GM04504 (cell line): ENCODE measurements at places on chromosomes 1 and 21.

DNA sequence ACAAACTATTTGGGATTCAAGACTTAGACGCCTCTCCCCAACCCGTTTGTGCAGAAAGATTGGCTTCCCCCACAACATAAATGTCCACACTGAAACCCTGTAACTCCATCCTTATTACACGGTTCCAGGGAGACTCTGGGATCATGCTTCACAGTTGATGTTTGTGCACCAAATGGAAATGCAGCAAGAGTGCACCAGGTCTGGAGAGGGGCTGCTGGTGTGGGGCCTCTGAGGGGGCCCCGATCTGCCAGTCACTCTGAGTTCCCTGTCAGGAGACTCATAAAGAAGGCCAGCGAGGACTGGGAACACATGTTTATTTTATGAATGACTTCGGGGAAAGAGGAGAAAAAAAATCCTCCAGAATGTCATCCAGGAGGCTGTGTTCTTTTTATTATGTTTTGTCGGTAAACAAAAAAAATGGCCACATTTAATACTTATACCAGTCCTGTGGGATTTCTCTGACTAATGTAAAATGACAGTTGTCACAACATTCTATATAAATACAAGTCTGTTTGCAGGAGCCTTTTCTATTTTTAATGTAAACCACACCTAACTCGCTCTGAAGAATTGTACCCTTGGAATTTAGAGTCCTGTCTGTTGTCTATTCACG, 439.1 kb upstream of the VAMP3 start:
- no peak for DNase-seq

DNA sequence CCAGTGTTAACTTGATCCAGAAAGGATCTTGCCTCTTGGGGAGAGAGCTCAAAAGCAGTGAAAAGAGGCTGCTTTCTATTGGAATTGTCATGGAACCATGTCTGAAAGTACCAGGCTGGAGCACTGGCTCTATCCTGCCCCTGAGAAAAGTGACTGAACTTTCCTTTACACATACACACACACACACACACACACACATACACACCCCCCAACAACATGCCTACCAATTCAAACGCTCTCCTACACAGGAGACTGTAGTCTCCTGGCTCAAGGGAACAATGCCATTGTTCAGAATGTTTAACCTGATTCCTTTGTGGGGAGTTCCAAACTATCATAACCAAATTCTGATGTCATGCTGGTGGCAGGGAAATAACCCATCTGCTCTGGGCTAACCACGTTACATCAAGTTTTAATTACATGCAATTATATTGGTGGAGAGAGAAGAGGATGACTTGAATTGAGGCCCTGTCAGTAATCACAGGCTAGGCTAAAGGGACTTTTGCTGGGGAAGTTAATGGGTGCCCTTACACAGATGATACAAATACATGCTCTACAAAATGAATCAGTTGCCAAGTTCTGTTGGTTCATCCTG, 52.3 kb upstream of the DUSP10 start:
- peak; percentile 17 for DNase-seq

DNA sequence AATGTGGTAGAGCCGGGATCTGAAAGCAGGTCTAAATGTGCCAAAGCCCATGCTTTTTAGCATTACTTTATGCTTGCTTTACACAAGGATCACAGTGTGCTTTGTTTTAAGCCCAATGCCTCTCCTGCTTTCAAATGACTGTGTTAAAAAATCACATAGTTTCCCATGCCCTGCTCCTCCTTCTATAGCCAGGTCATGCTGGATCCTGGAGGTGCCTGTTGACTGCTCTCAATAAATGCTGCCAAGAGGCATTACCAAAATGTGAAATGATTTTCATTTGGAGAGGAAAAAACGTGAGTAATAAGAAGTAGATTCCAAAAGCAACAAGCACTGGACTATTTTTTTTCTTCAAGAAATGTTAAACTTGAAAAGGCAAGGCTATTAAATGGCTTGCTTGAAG, 420.7 kb upstream of the USP24 start:
- no peak for DNase-seq

GRCh38 chr1:2133879-2134215, 60.7 kb downstream of the FAAP20 start:
- DNase-seq = no peak

DNA sequence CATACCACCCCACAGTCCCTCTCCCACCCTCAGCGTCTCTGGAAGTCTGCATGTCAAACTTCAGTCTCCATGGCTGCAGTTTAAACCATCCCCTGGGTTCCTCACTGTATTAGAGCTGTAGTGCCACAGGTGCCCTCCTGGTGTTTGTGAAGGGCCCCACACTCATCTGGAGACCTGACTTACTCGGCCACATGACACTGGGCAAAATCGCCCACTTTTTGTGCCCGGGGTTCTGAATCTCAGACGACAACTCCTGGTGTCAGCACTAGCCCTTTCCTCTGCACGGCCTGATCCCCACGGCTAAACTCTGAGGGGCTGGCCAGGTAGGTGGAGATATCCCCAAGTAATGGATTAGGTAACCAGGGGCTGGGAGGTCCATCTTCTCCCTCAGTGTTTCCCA, 6.5 kb downstream of the INKA2 start:
- DNase-seq = no peak

DNA sequence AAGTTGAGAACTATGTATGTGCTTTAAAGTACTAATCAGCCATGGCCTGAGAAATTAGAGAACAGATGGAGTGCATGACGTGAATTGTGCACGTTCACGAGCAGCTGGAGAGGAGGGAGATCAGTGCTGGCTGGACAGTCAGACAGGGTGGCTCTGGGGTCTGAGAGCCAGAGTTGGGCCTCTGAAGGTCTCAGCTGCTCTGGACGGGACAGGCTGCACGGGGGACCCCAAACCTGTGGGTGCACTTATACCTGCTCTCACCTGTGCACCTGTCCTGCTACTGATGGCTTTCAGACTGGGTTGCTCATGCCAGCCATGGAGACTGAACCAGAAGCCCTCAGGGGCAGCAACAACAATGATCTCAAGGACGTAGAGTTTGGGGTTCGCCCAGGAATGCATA, 43.5 kb downstream of the UMODL1 start:
- no peak for DNase-seq

GRCh38 chr1:236893626-236894545, 98.8 kb downstream of the MTR start:
- DNase-seq = peak; percentile 59

- DNase-seq = no peak
Measured at GRCh38 chr1:183214021-183214970, 28.2 kb downstream of the LAMC2 start.

GRCh38 chr1:94383966-94384408, 34.2 kb upstream of the ABCD3 start:
- DNase-seq = no peak

DNA sequence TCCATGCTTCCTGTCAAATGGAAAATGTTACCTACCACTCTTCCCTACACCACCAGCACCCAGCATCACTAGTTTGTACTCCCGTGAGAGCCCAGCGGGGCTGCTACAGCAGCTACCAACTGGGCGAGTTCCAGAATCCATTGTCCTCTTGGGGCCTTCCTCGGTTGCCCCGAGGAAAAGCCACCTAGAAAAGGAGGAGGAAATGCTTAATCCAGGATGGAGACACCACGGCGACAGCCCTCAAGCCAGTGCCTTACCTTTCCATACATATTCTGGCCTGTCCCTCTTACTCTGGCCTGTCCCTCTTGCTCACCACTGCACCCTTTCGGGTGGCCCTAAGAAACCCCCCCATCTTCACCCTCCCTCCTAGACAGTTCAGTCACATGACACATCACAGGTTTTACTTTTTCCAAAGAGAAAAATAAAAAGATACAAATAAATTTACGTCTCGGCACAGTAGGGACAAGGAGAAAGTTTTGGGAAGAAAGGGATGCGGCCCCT, 478 bp downstream of the RIT1 start:
- no peak for DNase-seq

GRCh38 chr1:169648709-169649108, 18.8 kb upstream of the SELP start:
- DNase-seq = no peak

DNA sequence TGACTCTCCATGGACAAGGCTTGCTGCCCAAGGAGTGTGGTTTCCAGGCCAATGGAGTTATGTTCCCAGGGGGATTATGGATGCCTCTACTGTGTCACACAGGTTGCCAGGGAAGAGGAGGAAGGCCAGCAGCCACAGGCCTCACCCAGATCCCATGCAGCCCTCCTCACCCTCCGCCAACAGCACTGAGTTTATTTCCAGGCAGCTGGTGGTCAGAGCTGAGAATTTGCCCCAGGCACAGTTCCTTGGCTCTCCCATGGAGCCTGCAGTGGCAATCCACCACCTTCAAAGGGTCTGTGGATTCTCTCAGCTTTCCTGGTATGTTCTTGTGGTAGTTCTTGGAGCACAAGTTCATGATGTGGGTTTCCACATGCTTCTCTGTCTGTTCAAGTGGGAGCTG, 79.2 kb downstream of the NTNG1 start:
- DNase-seq = no peak

- no peak for DNase-seq
Measured at GRCh38 chr1:99786751-99787501, 20.5 kb upstream of the FRRS1 start.

GRCh38 chr1:14897080-14897449, 256.5 kb upstream of the TMEM51 start:
- DNase-seq = no peak
